ENCODE measurements at places on chromosomes 5 and 9.

GRCh38 chr9:125088752-125089151 lies 54.6 kb downstream of the SCAI start:
- DNase-seq: no peak

GRCh38 chr9:102974530-102974929 lies 20.6 kb upstream of the CYLC2 start:
- no peak for DNase-seq

DNA sequence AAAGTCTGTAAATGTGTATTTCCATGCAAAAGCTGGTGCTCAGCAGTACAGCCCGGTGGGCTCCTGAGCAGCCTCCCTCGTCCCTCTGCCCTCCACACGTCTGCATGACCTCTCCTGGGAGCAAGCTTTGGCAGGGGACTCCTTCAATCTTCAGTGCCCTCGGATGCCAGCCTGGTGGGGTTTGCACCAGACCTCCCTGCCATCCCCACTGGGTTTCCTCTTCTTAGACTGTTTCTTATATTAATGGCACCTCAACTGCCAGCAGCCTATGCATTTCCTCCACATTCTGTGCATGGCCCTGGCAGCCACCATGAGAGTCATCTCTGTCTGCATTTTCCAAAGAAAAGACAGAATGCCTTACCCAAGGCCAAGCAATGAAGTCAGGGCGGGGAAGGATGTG lies 108.4 kb downstream of the ROR2 start:
- no peak for DNase-seq

GRCh38 chr9:1612886-1613285 lies 402.3 kb upstream of the SMARCA2 start:
- no peak for DNase-seq

DNA sequence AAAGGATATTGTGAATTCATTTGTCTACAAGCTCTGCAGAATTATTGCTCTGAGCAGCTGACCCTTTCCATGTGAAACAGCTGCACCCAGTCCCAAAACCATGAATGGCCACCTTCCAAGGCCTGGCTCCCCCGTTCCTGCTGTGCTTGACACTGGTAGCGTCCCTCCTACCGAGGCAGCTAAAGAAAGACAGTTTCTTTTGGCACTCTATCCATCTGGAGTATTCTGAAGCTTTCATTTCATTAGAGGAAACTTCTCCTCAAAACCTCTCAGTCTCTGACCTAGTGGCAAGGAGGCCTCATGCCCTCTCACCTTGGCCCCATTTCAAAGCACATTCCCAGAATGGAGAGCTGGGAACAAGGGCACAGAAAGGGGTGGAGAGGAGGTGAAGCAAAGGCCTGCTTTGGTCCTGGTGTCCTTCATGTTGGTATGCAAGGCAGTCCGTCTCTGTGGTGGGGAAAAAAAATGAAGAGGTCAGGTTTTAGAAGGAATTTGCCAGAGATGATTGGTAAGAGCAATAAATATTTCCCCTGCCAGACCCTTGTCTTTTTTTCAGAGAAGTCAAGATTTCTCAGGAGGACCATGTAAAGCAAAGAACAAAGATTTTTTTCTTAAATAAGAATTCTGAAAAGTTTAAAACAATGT lies 232.0 kb downstream of the RFK start:
- no peak for DNase-seq

DNA sequence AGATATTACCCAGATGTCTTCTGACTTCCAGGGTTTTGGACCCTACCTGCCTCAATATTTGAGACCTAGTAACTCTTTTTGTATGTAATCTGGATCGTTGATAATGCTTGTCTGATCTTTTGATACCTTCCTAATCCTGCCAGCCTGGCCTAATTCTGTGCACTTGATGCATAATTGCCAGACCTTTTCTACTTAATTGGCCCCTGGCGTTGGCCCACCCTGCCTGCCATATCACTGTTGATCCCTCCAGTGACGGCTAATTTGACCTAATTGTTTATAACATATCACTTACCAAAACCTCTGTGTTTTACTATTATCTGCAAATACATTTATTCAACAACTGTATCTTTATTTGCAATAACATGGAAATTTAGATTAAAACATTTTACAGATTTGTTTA lies 49.0 kb downstream of the SLC44A1 start:
- no peak for DNase-seq

DNA sequence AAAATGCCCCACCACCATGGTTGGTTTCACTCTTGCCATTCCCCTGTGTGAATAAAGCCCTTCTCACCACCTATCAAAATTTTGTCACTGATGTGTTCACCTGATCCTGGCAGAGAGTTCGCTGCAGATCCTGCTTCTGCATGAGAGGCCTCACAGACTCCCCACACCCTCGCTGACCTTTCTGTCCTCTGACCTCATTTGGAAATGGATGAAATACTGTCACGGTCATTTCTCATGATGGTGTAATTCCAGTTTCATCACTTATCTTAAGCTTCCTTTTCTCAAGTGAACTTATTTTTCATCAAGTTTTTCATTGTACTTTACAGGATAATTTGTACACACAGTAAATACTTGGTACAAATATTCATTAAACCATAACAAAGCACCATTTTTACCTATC lies 131.3 kb downstream of the FRMD3 start:
- peak; percentile 78 for DNase-seq

GRCh38 chr5:141478321-141478945 lies 2.7 kb downstream of the PCDHGC3 start:
- DNase-seq: no peak

GRCh38 chr5:159916841-159917761 lies 819 bp downstream of the ADRA1B start:
- no peak for DNase-seq

DNA sequence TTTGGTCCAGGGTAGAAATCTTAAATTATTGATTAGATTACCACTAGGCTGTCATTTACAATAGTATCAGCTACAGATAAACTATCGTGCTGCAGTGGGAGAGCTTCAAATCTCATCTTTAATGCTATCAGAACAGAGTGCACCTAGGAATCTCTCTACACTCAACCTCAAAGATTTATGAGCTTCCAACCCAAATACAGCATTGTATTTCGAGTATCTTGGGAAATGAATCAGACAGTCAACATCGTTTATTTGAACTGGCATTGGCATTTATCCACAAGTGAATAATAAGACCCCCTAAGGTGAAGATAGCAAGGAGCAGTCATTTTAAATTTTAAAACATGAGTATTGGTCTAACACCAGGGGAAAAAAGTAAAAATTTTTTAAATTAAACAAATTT lies 1203.2 kb downstream of the CDH12 start:
- no peak for DNase-seq

- no peak for DNase-seq
These were observed 14.5 kb downstream of the C9orf50 start for GRCh38 chr9:129606161-129607026.

- no peak for DNase-seq
These were observed 70.2 kb downstream of the PRUNE2 start for GRCh38 chr9:76835571-76836283.

DNA sequence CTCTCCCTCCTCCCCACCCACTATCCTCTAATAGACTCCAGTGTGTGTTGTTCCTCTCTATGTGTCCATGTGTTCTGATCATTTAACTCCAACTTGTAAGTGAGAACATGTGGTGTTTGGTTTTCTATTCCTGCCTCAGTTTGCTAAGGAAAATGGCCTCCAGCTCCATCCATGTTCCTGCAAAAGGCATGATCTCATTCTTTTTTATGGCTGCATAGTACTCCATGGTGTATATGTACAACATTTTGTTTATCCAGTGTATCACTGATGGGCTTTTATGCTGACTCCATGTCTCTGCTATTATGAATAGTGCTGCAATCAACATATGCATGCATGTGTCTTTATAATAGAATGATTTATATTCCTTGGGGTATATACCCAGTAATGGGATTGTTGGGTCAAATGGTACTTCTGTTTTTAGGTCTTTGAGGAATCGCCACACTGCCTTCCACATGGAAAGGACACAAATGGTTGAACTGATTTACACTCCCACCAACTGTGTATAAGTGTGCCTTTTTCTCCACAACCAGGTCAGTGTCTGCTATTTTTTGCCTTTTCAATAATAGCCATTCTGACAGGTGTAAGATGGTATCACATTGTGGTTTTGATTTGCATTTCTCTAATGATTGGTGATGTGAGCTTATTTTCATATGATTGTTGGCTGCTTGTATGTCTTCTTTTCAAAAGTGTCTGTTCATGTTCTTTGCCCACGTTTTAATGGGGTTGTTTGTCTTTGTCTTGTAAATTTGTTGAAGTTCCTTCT lies 96.5 kb upstream of the DAB2 start:
- no peak for DNase-seq

DNA sequence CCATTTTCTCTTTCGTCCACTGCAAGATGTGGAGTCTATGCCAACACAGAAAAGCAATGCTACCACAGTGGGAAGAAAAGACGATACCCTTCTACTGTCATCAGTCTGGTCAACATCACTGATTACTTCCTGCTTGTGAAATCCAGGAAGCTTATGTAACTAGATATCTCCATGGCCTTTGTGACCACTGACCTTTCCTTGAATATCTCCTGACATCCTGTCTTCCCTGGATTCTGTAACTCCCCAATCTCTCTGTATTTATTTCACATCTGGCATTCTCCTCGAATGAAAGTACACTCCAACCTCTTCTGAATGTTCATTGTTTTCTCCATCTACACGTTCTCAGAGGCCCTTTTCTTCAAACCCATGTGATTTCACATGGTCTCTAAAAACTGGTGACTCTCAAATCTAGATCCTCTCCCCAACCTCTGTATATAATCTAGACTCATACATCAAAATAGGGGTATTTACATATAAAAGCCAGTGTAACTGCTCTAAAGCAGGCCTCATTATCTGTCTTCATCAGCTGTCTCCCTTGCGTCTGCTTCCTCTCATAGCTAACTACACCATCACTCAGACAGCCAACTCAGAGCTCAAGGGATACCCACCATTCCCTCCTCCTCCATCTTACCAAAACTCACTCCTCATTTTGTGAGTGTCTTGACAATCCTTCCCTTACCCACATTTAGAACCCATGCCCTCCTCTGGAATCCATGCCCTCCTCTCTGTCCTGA lies 156.8 kb downstream of the SEMA5A start:
- no peak for DNase-seq

Data from inflammatory macrophage treated with lipopolysaccharide for 4 hours (primary cell).